ENCODE measurements at places on chromosomes 7 and 10.

DNA sequence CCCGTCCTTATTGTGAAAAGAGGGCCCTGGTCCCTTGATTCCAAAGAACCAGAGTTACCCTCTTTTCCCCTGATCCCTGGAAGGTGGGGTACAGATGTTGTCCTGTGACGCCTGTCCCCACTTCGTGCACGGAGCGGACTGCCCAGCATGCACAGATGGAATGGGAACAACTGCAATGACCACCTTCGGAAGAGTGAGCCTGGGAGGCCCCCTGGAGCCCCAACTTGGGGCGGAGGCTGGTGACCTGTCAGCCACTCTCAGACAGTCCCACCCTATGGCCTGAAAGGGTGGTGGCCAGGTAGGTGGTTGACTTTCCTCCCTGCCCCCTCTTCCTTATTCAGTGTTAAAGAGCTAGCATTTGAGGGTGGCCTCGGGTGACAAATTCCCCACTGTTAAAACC, 196.6 kb upstream of the GALNT17 start:
- DNase-seq = no peak

DNA sequence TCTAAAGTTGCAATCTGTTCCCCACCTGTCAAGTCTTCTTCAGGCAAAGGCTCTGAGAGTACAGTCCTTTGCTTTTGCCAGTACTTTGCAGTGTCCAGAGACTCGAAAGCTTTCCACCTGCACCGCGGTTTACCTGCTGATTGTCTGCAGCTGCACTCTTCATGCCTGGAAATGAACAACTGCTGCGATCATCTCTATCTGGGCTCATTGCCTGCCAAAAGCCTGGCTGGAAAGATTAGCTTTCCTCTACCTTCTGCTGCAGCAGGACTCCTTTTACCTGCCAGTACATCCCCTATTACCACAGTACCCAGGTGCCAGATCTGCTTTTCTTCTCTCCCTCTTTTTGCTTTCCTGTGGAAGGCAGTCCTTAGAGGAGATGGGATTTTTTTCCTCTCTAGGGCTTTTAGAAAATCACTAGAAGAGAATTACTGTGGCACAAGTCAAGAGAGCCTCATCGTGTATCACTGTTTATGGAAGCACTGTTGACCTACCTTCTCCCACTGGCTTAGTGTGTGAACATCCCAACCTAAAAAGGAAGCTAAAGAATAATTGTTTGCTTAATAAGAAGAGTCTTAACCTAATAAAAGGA, 2.2 kb downstream of the STRIP2 start:
- no peak for DNase-seq

DNA sequence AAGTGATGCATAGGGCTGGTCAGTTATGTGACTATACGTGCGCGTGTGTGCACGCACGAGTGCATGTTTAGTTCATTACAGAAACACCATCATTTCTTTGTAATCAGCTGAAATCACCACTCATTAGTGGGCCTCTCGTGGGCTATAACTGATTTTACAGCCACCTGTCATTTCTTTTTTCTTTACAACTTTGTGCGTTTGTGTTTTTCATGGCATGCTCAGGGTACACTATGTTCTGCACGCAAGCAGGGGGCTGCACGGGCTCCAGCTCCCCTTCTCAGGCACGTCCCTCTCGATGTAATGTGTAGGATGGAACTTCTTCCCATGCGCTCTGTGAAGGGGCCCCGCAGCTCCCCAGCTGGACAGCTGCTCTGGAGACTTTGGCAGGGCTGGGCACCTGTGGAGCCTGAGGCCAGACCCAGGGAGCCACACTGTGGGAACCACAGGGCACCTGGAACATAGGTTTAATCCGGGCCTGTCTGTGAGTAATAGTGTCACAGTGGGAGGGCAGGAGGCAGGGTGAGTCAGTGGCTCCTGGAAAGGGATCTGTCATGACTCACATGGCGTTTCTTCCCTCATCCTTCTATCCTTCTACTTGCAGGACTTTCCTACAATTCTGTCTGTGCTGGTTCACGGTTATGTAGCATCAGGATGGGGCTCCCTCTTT, 4.9 kb downstream of the GCK start:
- DNase-seq = peak; percentile 88

DNA sequence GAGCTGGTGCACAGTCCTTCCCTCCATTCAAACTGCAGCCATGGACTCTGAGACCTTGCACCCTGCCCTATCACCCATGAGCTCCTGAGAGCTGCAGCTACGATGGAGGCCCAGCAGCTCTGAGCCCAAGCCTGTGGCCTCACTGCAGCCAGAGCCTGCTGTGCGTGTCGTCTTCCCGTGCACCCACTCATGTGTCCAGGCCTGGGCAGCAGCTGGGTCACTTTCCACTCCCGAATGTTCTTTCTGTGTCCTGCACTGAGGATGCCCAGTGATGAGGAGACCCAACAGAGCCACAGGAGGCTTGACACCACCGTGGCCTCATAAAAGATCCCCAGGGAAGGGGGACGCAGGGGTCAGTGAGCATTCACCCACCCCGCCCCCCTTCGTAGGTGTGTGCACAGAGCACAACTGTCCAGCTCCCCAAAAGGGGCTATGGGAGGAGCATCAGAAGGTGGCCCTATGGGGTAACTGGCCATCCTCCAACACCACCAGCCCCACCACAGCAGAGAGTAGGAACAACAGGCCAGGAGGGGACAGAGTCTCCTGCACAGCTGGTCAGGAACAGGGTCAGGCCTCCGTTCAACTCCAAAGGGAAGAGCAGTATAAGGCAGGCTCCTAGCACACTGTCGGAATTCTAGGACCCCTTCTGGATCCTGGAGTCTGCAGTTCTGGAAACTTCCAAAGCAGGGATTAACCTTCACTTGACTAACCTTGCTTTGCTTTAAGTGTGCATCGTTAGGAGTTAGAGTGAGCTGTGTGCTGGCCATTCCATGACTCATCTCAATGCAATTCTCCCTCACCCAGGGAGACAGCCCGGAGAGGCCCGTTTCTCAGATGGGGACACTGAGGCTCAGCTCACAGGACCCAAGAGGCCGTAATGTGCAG, 52.6 kb downstream of the RASGEF1A start:
- DNase-seq = peak; percentile 45
